ENCODE measurements at places on chromosomes 5 and 9. TPM values are rescaled to one million over a fixed set of nuclear protein-coding genes. Genes with fewer than 3 reads are reported as not detected.

Gene PCDHA4
- 0.42 TPM for total RNA-seq

Gene TSLP
- total RNA-seq, result 0.85 TPM

Gene CER1
- not detected for total RNA-seq

Gene PRELID1
- total RNA-seq, result 165 TPM

Gene OGN
- total RNA-seq, result not detected

Gene DOK3
- total RNA-seq, result 1.9 TPM

Gene SLC6A7
- not detected for total RNA-seq

Gene TMEM232
- 0.19 TPM for total RNA-seq

Gene ORM1
- total RNA-seq, result not detected

Gene PTGES
- total RNA-seq, result 40.9 TPM

Gene FBP2
- total RNA-seq, result not detected
